NCI-H526 treated with DMSO at 0.1 percent for 48 hours (cell line): ENCODE measurements at places on chromosomes 6 and 20.

GRCh38 chr20:19025430-19026120 lies 186.9 kb upstream of the SLC24A3 start:
- DNase-seq = no peak

DNA sequence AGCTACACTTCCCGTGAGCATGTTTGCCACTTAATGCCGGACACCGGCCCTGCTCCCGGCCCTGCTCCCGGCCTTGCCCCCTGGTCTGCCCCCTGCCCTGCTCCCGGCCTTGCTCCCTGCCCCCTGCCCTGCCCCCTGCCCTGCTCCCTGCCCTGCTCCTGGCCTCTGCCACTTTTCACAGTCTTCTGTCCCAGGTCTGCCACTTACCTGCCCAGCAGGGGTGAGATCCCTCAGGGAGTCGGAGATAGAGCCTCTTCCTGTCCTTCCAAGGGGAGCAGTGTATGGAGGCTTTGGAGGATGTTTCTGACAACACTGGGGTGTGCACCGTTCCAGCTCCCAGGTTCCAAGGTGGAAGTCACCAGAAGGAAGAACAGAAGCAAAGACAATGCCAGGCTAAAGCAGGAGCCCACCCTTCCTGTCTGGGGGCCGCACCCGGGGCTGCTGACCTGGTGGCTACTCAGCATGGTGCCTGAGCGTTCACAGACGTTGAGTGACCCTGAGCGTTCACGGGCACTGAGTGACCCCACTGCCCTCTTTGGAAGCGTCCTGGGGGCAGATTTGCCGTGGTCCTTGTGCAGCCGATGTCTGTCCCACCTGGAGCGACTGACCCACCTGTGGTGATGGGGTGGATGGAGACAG lies 199.8 kb downstream of the DLL1 start:
- no peak for DNase-seq

GRCh38 chr6:89352278-89353117 lies at the start of gene UBE2J1:
TSS of gene UBE2J1 (minus strand) at chr6:89352722. CDS start at chr6:89352569, 153 bp downstream.
- DNase-seq = peak; percentile 45

DNA sequence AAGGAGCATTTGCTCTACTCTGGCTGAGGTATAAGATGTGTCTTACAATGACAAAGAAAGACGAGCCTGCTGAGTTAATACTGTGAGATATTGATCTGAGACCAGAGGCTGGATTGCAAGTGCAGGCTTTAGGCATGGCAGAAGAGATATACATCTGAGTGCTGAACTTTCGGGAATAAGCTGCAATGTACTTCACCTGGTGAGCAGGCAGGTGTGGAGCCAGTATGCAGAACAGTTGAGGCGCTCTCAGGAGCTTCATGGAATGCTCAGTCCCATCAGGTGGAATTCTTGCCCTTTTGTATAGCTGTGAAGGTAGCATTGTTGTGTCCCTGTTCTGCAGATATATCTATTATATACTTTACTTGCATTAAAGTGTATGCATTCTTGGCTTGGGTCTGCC lies 179.3 kb upstream of the RIMS1 start:
- no peak for DNase-seq

- peak; percentile 91 for DNase-seq
Observed at GRCh38 chr6:32984622-32985389, 16.4 kb downstream of the BRD2 start.

- no peak for DNase-seq
Observed at GRCh38 chr6:74645108-74645849, 560.6 kb downstream of the COL12A1 start.

DNA sequence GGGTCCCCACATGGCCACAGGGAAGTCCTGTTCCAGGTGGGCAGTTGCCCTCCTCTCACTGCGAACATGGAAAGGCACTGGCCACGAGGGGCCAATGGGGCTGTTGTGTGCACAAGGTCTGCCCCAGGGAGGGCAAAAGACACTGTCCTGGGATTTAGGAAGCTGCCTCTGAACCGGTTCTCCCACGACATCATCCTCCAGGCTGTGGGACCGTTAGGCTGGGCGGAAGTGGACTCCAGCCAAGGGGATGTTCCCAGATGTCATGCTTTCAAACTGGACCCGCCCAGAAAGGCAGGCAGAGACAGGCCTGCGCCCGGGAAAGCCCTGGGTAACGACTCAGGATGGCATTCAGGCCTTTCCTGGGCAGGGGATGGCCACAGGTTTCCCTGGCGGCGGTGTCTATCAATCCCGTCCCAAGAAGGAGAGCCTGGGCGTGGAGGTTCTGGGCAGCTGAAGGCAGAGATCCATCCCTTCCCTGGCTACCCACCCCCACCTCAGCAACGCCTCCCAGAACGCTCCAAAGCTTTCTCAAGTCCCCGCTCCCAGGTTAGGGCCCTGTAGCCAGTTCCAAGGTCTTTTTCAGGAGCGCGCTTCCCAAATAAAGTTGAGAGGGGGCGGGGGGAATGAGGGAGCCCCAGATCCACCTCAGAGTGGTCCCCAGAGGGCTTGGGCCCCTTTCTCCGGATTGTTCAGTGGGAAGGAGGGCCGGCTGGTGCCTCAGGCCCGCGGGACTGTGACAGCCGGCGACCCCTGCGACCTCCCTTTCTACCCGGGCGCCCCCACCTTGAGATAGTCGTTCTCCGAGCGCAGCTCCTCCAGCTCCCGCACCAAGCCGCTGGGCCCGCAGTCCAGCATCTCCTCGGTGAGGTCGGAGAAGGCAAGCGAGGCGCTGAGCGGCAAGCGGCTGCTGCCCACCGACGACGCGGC lies 13.8 kb upstream of the TLDC2 start:
- DNase-seq = peak; percentile 55

GRCh38 chr6:83071707-83072106 lies 4.2 kb downstream of the DOP1A start:
- no peak for DNase-seq

GRCh38 chr20:59019217-59019616 lies at the start of gene TUBB1:
TSS of gene TUBB1 (plus strand) at chr20:59019429. CDS start at chr20:59019523, 94 bp downstream.
- no peak for DNase-seq

DNA sequence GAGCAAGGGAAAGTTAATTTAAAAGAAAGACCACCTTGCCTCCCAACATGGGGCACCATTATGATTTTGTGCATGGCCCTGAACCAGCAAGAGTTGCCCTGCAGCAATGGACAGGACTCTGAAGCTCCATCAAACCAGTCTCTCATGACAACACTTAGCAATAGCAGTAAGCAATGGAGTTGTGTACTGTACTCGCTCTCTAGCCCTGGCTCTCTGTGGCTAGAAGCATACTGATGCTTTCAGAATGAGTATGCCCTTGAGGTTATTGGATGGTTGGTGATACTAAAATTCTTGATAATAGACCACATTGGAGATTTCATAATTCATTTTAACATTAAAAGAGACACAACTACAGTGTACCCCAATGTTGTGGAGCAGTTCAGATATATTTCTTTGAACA lies 23.2 kb upstream of the LMBRD1 start:
- DNase-seq = no peak

DNA sequence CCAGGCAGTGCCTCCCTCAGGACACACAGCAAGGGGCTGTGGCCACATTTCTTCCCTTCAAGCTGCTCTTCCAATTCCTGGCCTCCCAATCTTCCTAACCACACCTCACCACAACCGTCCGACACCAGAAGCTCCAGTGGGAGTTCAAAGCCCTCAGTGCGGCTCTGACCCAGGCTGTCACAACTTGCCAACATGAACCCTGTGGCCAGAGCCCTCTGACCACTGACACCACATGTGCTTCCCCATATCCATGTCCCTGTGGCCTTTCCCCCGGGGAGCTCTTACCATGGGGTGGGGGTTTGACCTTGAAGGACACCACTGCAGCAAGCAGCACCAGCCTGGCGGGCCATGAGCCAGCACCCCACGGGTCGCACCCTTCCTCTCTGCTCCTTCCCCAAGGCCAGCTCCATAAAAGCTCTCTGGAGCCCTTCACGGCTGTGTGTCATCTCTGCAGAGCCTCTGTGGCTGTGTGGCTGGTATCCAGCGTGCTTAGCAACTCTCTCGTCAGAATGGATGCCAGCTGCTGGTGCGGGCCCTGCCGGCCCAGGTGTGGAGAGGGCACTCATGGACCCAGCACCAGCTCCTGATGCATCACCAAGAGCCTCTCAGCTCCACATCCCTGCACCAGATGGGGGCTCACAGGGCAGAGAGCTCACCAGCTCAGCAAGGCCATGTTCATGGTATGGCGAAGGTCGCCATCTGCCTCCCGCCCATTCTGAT lies 106.1 kb downstream of the PSMB1 start:
- DNase-seq = no peak

DNA sequence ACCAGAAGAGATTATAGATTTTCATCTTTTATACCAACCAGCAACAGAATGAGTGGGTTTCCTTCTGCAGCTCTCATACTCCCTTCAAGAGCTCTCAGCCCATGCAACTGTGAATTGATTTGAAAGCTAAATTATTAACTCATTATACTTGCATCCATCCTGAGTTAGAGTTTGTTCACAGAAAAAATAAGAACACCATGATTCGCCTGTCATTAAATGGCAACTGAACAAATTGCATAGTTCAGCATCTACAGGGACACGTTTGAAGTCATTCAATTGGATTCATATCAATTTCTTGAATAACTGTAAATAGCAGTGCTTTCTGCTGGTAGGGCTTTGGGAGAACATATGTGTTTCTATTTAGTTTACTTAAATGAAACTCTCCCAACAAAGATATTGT lies 65.7 kb downstream of the NKAIN2 start:
- no peak for DNase-seq

DNA sequence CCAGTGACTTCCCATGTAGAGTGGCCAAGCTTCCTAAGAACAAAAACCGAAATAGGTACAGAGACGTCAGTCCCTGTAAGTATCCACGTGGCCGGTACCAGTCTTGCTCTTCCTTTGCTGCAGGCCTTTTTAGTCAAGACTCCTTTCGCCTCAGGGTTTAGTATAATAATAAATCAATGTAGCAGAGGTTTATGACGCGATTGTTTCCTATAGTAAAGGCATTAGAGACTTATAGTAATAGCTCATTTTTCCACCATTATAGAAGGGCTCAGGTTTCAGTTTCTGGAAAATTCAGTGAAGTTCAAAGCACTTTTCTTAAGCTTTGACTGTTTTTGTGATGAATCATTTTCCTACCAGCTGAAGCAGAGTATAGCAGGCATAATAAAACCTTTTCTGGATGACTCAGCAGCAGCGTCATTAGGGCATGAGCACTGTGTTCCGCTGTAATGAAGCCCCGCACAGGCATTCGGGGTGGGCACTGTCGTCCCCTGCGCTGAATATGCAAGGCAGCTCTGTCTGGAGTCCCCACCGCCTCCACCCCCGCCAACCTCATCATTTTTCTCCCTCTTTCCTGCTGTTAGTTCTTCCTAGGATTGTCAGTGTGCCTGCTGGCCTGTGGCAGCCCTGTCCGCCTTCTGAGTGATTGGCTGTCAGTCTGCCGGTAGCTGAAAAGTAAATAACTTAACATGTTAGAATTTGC lies 51.3 kb downstream of the PTPN1 start:
- peak; percentile 63 for DNase-seq

DNA sequence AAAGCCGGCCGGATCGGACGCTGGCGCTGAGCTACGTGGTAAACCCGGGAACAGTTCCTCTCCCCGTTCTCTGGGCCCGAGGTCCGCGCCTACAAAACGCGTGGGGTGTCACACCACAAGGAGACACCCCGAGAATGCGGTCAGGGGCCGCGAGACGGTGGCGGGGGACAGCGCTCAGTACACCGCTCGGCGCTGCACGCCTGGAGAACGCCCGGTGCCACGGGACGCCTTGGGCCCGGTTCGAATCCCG lies 670 bp downstream of the NCOA5 start:
- DNase-seq = no peak

DNA sequence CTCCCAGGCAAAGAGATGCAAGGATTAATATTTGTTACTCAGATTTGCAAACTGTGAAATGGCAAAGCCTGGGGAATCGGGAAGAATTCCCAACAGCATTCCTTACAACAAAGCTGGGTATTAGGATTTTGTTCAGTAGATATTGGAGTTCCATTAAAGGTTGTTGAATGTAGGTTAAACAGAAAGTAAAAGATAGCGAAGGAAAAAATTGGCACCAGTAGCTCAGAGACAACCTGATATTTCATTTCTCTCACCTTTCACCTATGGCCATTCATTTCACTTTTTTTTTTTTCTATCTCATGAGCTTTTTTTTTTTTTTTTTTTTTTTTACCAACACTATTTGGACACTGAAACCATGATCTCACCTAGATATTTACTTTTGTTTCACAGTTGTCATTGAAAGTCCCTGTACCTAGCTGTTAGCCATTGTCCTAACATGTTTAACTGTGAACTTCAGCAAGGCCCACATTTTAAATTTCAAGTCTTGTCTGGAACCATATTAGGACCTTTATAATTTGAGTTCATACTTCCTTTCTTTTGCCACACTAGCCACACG lies 552.5 kb downstream of the HAO1 start:
- no peak for DNase-seq

DNA sequence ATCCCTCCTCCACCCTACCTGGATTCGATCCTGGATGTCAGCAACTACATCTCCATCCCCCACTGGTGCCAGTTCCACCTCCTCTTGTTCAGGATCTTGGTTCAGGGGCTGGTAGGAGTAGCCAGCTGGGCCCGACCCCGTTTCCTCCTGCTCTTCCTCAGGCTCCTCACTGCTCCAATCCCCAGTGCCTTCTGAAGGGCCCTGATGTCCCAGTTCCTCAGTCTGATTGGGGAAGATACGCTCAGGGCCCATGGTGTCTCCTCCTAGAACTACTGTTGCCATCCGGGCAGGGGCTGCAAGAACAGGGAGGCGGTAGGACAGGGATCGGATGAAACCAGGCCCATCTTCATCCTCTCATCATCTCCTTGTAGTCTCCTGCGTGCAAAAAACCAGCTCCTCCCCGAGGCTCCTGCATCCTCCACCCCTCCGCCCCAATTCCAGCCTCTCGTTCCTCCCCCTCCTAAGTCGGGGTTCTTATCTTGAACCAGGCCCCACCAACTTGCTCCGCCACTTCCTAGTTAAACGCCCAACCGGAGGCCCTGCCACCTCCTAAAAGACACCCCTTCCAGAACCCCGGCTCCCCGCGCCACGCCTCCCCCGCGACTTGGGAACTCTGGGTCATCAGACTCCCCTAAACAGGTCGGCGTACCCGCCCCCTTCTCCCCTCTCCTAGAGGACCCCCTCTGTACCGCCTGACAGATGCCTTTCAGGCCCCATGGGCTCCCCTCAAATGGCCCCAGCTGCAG lies 476 bp downstream of the MEA1 start:
- DNase-seq = no peak

DNA sequence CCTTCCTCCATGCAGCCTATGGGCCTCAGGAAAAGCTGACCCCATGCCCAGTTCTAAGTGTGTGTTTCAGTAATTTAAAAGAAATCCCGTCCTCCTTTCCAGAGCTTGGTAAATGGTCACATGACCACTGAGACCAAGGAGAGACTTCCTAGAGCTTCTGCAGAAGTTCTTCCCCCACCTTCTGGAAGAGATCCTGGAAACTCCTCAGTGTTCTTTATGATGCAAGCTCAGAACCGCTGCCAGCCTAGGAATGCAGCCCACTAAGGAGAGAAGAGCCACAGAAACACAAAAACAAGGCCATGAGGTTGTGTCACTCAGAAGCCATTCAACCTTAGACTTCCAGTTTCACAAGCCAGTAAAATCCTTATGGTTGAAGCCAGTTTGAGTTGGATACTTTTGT lies 348.4 kb downstream of the TPBG start:
- DNase-seq = no peak

DNA sequence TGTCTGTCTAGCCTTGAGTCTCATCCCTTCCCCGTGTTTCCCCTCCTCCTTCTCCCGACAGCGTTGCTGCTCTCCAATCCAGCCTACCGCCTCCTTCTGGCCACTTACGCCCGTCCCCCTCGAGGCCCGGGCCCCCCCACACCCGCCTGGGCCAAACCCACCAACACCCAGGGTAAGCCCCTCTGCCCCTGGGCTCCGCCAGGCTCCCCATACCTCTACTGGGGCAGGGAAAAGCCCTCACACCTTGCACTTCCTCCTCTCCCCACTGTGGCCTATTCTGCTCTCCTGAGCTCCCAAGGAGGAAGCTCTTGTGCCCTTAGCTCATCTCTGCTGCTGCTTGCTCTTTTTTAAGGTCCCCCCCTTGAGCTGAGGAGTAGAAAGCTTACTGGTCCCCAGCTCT lies 11.0 kb downstream of the DDR1 start:
- no peak for DNase-seq
